ENCODE measurements at places on chromosomes 11 and 22. TPM values are rescaled to one million over a fixed set of nuclear protein-coding genes. Genes with fewer than 3 reads are reported as not detected.
A peak's percentile ranks its signal among the peaks of the same experiment; 100 is the strongest.

GPR137 gene
- 44.0 TPM for total RNA-seq

DNA sequence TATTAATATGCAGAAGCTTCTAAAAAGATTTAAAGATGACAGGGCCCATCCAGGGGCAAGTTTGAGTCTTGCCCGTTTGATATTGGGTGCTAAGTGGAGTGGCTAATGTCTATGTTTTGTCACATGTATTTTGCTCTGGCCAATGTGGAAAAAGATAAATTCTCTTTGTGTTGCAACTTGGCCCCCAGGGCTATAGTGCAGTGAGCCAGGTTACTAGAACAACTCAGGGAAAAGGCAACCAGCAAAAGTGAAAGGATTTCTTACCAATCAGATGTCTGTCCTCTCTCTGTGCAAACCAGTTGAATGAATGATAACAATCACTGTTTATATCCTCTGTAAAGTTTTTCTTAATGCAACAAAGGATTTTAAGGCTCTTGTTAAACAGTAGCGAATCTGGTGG is 4.6 kb upstream of the CLNS1A start:
- no peak for DNase-seq

MPPED1 gene
- not detected for total RNA-seq

DNA sequence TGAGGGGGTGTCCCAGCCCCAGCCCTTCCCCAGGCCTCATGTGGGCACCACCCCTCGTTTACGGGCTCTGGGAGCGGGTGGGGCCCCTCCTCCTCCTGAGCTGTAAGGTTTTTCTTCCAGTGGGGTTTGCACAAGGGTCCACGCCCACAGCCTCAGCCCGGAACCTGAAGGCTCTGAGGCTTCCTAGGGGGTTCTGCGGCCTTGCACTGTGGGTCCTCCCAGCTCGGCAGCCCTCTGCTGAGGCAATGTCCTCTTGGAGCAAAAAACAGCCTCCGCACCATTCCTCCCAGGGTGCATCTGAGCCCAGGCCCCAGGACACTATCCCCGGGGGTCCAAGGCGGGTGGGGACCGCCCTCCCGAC is 14.1 kb downstream of the H19 start:
- peak; percentile 3 for DNase-seq

HEPACAM gene
- total RNA-seq, result not detected

CDON gene
- 4.0 TPM for total RNA-seq

DNA sequence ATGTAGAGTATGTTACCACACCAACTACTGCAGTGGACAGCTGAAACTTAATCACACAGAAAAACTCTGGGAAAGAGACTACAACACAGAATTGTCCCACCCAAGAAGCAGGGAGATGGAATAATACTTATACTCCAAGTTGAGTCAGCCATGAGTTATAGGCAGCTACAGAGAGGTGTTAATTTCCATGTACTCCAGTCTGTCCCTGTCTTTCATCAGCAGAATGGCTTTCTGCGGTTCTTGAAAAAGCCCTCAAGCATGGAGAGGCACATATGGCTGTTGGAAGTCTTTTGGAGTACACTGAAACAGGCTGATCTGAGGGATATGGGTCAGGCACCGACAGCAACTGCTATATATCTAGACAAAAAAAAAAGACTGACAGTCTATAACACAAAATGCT is 219.5 kb downstream of the DLG2 start:
- no peak for DNase-seq

GRCh38 chr22:35821654-35822053 is 104.0 kb downstream of the APOL5 start:
- DNase-seq, result no peak

DNA sequence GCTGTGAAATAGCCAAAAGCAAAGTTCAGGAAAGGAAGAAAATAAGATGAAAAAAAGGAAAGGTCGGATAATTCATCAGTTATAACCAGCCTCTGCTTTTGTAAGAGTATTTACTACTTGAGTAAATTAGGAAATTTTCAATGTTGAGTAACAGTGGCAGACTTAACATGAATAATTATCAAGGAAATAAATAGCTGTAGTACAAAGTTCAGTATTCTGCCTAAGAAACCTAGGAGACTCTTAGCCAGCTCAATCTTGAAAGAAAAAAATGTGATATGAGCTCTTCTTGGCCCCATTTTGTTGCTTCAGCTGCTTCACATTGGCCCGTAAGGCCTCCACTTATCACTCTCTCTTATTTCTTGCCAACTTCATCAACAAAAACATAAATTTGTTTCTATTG is 17.0 kb upstream of the DNAJB7 start:
- DNase-seq, result no peak

- DNase-seq, result no peak
Measured at GRCh38 chr11:66835768-66836405, 7.4 kb upstream of the RCE1 start.

DNA sequence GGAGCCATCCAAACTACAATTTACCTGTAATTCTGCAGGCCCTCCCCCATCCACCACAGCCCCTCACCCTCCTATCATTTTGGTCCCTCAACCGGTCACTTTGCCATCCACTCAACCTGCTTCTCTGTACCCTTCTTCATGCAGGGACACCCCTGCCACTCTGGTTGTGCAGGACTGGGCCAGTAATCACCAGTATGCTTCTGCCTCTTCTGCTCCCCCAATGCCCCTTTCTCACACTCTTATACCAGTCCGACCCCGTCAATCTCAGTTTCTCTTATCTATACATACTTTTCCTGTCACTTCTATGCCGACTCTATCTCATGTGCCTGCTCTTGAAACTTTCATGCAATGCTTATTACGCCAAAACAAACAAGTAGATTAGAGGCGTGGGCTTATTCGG is 5.1 kb upstream of the COMT start:
- DNase-seq, result no peak

DNA sequence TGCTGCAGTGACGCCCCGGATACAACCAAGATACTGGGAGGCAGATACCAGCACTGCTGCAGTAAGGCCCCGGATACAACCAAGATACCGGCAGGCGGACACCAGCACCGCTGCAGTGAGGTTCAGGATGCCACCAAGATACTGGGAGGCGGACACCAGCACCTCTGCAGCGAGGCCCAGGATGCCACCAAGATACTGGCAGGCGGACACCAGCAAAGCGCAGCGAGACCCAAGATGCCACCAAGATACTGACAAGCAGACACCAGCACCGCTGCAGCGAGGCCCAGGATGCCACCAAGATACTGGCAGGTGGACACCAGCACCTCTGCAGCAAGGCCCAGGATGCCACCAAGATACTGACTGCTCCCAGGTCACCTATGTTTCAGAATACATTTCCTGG is 225.2 kb downstream of the BRD1 start:
- DNase-seq, result no peak

DNA sequence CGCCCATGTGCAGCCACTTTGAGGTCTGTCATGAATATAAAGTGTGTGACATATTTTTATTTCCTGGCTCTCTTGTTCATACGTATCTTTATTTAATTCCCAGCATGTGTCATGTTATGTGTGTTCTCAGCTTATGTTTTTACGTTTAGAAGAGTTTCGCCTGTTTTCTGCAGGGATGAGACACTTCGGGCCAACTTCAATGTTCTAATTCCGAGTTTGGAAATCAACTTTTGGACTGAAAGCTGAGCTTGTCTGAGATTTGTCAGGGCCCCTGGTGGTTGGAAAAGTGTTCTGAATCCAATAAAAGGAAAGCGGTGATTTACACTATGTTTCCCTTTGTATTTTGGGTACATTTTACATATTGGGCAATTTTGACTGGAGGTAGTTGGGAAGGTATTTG is 810.7 kb downstream of the TBC1D22A start:
- no peak for DNase-seq

DDI1 gene
- not detected for total RNA-seq

GRCh38 chr11:1487851-1488574 is 1.4 kb upstream of the MOB2 start:
- no peak for DNase-seq

DNA sequence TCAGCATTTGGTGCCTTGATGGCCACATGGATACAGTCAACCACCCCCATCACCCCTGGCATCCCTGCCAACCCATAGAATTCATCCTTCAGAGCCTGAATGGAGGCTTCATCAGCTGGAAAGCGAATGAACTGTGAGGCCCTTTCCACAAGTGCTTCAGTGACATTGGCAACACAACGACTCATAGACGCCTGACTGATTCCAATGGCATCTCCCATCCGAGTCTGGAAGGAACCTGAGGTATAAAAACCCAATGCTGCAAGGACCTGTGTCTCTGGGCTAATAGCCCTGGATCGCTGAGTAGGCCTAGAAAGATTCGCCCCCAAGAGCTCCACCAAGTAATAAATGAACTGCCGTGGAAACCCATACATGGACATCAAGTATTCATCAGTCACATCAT is 1.3 kb downstream of the HARBI1 start:
- no peak for DNase-seq

DNA sequence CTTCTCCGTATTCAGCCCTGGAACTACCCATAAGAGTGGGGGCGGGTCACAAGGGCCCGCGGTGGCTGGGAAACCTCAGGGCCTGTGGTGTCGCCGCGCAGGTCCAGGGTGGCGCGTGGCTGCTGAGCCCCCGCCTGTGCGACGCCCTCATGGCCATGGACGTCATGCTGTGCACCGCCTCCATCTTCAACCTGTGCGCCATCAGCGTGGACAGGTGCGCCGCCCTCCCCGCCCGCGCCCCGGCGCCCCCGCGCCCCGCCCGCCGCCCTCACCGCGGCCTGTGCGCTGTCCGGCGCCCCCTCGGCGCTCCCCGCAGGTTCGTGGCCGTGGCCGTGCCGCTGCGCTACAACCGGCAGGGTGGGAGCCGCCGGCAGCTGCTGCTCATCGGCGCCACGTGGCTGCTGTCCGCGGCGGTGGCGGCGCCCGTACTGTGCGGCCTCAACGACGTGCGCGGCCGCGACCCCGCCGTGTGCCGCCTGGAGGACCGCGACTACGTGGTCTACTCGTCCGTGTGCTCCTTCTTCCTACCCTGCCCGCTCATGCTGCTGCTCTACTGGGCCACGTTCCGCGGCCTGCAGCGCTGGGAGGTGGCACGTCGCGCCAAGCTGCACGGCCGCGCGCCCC is 2.4 kb downstream of the DRD4 start:
- peak; percentile 72 for DNase-seq

PRSS23 gene
- 54.6 TPM for total RNA-seq

- DNase-seq, result no peak
Measured at GRCh38 chr11:71221201-71221600, 31.2 kb downstream of the SHANK2 start.

GRCh38 chr11:2660357-2660939 is 39.3 kb downstream of the KCNQ1OT1 start:
- peak; percentile 5 for DNase-seq

DNA sequence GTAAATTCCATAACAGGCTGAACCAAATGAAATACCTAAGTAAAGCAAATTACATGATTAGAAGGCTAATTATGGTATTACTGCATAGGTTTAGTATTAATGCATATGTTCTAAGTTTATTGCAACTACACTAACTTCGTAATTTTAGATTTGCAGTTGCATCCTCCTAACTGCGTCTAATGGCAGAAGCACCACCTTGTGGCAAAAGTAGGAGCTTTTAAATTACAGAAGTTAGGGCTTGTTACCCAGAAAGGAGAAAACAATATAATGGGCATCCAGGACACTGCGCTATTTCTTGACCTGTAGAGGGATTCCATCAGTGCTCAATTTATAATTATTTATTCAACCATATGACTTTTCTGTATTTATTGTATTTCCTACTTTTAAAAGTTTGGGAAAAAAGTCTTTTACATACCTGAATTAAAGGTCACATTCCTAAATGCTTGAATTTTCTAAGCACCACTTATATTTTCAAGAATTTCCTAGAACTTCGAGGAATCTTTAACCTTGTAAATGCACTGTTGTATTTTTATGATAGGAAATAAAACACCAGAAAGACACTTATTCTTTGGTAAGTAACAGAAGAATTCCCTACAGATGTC is 16.3 kb upstream of the GPR83 start:
- DNase-seq, result no peak

DNA sequence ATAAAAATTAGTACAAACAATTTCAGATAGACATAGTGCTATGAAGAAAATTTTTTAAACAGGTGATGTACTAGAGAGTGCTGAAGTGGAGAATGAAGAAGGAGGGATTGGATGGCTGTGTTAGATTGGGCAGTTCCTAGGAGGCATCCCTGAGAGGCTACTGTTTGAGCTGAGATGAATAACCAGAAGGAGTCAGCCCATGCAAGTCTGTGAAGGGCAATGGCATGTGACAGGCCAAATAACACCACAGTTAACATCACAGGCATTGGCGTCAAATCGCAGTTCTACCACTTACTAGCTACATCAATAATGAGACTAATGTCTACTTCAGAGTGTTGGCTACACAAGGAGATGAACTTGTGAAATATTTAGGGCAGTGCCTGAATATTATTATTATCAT is 35.4 kb downstream of the HORMAD2 start:
- DNase-seq, result no peak

DNA sequence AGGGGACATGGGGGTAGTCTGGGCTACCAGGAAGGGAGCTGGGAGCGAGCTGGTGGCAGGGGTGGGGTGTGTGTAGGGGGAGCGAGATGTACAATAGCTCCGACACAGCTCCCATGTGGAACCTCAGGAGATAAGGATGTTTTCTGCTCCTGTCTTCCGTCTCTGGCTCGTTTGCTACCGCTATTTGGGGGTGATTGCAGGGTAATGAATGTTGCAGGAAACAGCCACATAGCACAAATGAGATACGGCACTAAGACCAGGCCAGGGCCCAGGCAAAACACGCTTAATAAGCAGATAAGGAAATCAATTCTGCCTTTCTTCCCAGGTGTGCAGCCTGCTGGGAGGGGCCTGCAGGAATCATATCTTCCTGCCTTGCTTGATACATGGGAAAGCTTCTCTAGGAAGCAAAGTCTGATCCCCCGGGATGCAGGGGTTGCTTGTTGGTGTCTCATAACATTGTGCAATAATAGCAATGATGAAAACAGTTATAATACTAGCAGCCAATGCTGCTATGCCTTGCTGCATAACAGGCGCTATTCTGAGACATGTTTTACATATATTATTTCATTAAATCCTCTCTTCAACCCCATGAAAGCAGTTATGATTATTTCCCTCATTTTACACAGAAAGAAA is 158.7 kb downstream of the ST3GAL4 start:
- DNase-seq, result no peak

GRCh38 chr11:130034236-130034635 is 31.6 kb upstream of the PRDM10 start:
- no peak for DNase-seq

DNA sequence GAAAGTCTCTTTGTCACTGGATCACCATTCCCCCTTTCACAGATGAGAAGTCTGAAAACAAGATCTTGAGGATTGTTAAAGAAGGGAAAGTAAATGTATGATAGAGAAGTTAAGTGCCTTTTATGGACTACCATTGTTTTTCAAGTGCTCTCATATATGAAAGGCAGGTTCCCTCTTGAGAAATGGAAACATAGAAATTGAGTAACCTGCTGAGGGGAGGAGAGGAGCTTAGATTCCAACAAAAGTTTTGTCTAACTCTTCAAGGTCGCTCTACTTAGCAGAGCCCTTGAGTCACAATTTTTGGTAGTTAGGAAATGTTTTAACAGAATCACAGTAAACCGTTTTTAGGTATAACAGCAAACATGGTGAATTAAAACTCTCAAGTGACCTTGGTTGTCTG is 80.1 kb downstream of the SVIP start:
- no peak for DNase-seq

All from kidney (tissue), 22 donors.